Activated CD8-positive, alpha-beta memory T cell treated with anti-CD3 and anti-CD28 coated beads for 1 hour (primary cell): ENCODE measurements at places on chromosomes 1 and 21.
A peak's percentile ranks its signal among the peaks of the same experiment; 100 is the strongest.

DNA sequence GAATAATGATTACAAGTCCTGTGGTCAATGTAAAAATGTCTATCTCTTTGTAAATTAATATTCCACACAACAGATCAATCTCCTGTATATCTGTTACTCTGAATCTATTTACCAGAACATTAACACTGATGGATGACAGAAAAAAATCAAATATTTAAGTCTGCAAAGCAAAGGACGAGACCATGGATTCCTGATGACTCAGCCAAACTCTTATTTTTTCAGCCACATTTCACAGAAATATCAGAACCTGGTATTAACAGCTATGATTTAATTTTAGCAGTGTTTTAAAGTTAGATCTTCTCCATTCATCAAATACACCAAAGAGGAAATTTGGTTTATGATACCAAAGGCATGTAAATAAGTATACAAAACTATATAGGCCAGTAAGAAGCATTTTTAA, 46.1 kb downstream of the FAF1 start:
- no peak for DNase-seq

- no peak for DNase-seq
Observed at GRCh38 chr1:18256282-18257235, 149.0 kb downstream of the IGSF21 start.

- no peak for DNase-seq
Observed at GRCh38 chr1:181486098-181486420, 2.7 kb downstream of the CACNA1E start.

- DNase-seq: no peak
Observed at GRCh38 chr1:22137004-22137720, 5.7 kb downstream of the WNT4 start.

DNA sequence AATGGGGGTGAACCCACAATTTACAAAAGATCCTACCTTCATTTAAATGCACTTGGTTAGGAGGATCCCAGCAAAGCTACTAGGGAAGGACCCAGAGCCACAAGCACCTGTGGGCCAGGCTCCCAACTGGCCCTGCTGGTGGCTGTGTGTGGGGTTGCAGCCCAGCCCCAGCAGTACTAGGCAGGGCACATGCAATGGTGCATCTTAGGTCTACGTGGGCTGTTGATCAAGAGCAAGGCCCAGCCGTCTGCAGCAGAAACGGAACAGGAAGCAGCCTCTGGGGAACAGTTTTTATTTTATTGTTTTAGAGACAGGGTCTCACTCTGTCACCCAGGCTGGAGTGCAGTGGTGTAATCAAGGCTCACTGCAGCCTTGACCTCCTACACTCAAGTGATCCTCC, 134.1 kb upstream of the RAB4A start:
- DNase-seq: no peak

GRCh38 chr21:39666681-39667315, 54.1 kb downstream of the B3GALT5 start:
- no peak for DNase-seq

DNA sequence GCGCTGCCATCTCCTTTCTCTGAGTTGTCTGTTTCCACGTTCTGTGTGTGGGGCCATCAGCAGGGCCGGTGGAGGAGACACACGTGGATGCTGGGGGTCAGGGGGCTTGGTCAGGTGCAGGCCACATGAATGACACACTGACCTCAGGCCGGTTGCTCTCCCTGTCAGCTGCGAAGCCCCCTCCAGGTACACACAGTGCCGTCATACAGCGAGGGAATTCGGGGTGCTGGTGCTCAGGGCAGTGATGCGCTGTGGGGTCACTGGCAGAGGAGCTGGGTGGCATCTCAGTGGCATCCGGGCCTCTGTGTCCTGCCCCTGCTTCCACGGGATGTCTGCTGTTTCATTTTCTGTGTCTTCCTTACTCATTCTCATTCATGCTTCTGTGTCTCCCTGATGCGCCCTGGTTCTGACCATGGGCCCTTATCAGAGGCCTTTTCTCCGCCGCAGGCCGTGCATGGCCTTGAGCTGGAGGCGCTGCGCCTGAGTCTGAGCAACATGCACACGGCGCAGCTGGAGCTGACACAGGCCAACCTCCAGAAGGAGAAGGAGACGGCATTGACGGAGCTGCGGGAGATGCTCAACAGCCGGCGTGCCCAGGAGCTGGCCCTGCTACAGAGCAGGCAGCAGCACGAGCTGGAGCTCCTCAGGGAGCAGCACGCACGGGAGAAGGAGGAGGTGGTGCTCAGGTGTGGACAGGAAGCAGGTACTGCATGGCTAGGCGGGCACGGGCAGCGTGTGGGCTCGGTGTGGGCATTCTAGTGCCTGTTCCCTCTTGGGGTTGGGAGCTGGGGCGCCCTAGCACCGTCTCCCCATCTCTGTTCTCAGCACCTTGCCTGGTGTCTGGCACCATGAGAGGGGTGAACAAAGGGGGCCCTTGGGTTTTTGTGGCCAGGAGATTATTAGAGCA, 22.6 kb downstream of the PCNT start:
- DNase-seq: no peak

- no peak for DNase-seq
Observed at GRCh38 chr1:33460144-33460543, 12.3 kb upstream of the ZSCAN20 start.

- no peak for DNase-seq
Observed at GRCh38 chr21:46144464-46145070, 10.8 kb downstream of the FTCD start.

DNA sequence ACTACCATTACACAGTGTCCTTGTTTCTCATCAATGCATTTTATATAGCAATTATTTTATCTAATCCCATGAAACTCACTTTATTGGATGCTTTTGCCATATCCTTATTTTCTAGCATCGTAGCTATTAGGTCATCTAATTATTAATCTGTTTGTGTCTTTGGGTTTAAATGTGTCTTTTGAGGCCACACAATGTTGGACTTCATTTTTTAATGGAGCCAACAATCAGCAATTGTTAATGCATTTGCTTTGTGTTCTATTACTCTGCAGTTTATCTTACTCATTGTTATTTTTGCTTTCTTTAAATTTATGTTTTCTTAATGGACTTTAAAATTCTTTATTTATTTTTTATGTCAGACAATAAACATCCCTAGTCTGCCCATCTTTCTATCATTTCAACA, 1.8 kb upstream of the HSD11B1 start:
- DNase-seq: no peak

DNA sequence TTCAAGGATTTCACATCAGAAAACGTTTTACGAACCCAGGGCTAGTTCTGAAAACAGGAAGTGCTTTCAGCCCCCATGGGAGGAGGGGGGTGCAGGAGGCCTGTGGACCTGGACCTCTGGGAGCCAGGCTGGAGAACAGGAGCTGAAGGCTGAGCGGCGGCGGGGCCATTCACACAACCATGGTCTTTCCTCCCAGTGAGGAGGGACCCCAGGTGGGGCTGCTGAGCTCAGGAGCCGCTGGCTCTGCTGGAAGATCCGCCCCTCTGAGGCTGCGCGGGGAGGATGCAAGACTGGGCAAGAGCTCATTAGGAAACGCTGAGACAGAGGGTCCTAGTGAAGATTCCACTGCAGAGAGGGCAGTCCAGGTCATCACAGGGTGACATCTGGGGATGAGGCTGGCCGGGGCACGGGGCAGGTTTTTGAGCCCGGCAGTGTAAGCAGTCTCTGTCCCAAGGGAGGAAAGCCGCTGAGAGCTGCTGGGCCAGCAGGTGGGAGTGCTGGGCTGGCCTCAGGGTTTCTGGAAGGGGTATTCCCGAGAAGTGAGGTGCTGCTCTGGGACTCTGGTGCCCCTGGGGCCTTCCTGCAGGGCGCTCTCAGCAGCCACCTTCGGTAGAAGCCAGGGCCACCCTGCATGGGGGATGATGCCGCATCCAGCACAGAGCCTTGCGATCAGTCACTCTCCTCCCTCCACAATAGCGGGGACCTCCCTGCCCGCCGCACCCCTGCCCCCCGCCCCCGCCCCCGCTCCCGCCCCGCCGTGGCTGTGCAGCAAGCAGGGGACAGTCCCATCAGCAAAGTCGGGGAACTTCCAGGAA, 7.5 kb downstream of the MX2 start:
- DNase-seq: no peak

DNA sequence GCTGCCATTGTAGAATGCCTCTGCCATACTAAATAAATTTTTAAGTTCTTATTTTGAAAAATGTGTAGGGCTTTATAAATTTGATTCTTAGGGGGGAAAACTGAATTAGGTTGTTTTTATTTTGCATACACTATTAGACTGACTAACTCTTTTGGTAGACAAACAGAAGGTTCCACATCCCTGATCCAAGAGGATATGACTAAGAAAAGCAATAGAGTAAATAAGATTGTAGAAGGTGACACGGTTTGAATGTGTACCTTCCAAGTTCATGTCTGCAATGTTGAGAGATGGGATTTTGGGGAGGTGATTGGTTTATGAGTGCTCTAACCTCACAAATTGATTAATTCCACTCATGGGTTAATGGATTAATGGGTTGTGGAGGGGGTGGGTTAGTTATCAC, 127.9 kb downstream of the GLUL start:
- DNase-seq: no peak

- no peak for DNase-seq
Observed at GRCh38 chr1:94093996-94094395, 27.0 kb downstream of the ABCA4 start.

- DNase-seq: no peak
Observed at GRCh38 chr1:246003442-246003730, 503.7 kb downstream of the SMYD3 start.

- DNase-seq: peak; percentile 43
Observed at GRCh38 chr1:206784471-206784903, 12.2 kb upstream of the IL10 start.

GRCh38 chr21:29082046-29082815, 8.8 kb upstream of the CCT8 start:
- DNase-seq: no peak

DNA sequence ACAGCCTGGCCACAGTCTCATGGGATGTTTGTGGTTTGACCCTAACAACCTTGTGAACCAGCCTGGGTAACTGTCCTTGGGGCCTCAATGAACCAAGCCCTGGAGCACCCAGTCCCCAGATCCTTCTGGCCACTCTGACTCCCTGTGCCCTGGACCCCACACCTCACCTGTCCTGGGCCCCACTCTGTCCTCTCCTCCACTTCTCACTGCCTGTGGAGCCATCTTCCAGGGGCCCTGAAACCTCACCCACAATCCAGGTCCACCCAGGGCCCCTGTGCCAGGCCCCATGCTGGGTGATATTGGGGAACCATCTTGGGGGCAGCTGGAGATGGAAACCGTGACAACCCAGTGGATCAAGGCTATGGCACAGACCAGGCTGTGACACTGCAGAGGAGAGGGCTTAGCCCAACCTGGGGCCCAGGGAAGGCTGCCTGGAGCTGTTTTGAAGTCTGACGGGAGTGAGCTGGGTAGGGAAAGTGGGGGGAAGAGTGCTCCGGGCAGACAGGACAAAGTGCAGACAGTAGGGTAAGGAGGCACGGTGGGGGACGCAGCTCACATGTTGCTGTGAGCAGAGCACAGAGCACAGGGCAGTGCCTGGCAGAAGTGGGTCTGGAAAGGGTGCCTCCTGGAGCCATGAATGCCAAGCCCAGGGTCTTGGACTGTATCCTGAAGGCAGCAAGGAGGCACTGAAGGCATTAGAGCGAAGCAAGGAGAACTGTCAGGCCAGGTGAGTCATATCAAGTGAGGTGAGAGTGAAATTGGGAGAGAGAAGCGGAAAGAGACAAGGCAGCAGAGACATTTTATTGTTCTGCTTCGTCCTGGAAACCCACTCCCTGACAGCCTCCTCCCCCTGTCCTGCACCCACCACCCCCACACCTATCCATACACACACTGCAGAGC, 12.1 kb upstream of the LRP8 start:
- DNase-seq: no peak

DNA sequence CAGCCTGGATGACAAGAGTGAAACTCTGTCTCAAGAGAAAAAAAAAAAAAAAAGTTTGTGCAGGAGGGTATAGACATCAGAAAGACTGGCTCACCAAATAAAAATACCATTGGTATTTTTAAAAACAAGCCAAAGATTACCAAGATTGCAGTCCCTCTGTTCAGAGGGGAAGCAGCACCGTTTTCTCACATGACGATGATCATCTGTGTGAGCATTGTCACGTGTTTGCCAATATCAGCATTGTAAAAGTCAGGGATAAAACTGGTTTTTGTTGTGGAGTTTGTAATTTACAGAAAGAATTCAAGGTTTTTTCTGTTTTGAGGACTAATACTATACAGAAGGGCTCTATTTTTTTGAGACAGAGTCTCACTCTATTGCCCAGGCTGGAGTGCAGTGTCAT, 26.5 kb downstream of the ZNF362 start:
- DNase-seq: no peak

- no peak for DNase-seq
Observed at GRCh38 chr1:27332536-27333281, 9.1 kb upstream of the SYTL1 start.

GRCh38 chr21:44949779-44950198, 10.0 kb downstream of the SLX9 start:
- peak; percentile 60 for DNase-seq

- no peak for DNase-seq
Observed at GRCh38 chr1:147924813-147925212, 3.4 kb upstream of the GPR89B start.

DNA sequence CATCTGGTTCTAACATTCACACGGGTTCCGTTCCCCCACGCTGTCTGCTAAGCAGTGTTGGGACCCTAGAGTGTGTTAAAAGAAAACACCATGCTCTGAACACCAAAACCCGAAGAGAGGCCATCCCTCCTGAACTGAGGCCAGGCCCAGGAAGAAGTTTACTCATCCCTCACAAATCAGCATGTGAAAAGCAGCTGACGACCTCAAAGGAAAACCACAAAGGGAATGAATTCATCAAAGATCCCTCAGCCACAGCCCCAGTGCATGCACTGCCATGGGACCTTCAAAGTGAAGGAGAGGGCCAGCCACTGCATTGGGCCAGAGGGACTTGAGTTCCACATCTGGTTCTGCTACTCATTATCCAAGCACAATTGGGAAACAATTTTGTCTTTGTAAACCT, 7.0 kb upstream of the PSEN2 start:
- DNase-seq: no peak

DNA sequence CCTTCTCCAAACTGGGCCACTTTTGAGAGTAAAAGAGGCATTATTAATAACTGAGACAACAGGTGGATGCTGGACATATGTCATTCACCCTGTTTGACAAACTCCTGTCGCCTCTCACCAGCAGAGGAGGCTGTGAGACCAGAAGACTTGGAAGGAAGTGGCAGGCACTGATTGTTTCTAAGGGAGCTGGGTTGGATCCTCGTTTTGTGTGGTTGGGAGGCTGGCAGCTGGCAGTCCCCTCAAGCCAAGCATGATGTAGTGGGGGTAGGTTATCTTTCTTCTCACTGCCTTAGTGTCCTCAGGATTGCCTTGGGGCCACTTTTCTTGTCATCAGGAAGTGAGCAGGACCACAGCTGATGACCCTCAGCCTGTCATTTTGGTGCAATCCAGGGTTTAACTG, 86.5 kb upstream of the KCNJ15 start:
- DNase-seq: no peak

GRCh38 chr1:17309426-17310067, 1.6 kb downstream of the PADI4 start:
- DNase-seq: no peak

GRCh38 chr1:57401671-57402070, 22.2 kb downstream of the DAB1 start:
- DNase-seq: no peak

GRCh38 chr1:51902456-51902855, 23.9 kb upstream of the NRDC start:
- no peak for DNase-seq
